ENCODE measurements at places on chromosomes 12 and 14.

DNA sequence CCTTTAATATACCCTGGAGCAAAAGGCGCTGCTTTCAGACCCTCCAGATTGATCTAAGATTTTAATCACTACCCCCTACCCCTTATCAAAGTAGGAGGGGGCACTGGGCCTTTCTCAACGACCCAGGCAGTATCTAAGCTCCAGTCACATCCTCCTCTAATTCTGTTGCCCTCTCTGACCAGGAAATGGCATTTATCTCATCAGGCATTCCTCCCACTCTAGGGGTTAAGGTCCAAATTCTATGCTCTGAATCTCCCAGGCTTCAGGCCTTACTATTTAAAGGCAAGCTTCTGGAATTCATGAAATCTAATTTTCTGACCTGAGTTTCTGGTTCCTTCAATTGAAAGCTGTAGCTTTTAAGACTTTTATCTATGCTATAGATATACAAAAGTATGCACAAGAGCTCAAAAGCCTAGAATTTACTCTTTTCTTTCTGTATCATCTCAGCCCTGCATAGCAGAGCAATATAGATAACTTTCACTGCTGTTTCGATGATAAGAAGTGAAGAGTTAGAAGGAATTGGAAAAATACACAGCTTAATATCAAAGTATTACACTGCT lies 622.9 kb downstream of the RPS29 start:
- DNase-seq: no peak

- DNase-seq: no peak
Measured at GRCh38 chr14:72876005-72876709, 17.7 kb downstream of the DPF3 start.

- DNase-seq: no peak
Measured at GRCh38 chr14:54500744-54501143, 9.0 kb upstream of the CGRRF1 start.

- no peak for DNase-seq
Measured at GRCh38 chr14:38198425-38198824, 9.3 kb upstream of the SSTR1 start.

GRCh38 chr12:78324234-78324633 lies 493.5 kb downstream of the NAV3 start:
- no peak for DNase-seq

GRCh38 chr14:89730687-89731086 lies 223.8 kb downstream of the EFCAB11 start:
- DNase-seq: no peak

- DNase-seq: peak; percentile 42
Measured at GRCh38 chr12:51246254-51246853, 7.7 kb downstream of the DAZAP2 start.

DNA sequence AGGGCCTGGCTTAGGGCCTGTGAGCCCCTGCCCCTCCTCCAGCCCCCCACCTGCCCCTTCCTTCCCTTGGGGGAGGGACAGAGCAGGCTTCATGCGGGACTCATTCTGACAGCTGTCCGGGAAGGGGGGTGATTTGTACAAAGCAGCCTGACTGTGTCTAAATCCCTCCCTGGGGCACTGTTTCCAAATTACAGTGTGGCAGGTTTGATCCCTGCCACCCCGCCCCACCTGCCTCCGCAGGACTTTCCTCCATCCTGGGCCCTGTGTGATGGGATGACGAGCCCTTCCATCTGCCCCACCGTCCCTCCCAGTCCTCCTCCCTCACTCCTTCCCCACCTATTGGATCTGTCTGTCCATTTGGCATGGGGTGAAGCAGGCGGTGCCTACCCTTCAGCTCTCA lies 363.9 kb downstream of the BCL11B start:
- no peak for DNase-seq
